ENCODE measurements at places on chromosomes 6 and 20.

DNA sequence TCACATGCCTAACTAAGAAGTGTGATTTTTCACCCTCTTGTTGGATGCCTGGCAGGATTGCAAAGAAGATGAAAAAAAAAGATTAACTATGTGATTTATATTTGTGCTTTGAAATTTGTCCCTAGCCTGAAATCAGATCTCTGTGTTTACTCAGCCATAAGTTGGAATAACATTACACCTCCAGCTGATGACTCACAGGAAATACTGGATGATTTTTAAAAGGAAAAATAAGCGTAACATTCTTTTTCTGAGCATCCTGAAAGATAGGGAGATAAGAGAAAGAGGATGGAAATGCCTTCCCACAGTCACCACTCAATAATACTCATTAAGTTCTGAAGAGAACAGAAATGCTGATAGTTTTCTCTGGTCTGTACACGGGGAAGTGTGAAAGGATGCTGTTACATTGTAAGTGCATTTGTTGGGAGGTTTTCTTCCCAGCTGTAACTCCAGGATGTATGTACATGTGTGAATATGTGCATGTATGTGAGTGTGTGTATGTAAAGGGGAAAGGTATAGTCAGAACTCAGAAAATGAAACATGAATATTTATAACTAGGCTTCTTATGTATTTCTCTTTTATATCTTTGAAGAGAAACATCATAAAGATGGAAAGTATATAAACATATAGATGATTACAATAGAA lies 37.4 kb upstream of the RIPPLY2 start:
- DNase-seq = peak; percentile 9

DNA sequence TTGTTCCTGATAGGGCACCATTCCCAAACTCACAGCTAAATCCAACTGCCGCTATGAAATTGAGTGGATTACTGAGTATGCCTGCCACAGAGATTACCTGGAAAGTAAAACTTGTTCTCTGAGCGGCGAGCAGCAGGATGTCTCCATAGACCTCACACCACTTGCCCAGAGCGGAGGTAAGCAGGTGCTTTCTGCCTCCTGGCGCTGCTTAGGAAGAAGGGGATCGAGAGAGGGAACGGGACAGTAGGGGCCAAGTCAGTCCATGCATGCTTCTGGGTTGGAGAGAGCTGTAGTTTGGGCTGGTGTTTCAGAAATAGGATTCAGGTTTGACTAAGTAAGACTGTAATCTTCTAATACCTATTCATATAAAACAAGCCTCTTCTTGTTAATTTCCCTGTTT lies 63.7 kb downstream of the IGF2R start:
- no peak for DNase-seq

GRCh38 chr6:170437719-170438401 lies 115.2 kb downstream of the PSMB1 start:
- DNase-seq = no peak

GRCh38 chr6:25342802-25343201 lies 63.6 kb downstream of the CARMIL1 start:
- DNase-seq = no peak

DNA sequence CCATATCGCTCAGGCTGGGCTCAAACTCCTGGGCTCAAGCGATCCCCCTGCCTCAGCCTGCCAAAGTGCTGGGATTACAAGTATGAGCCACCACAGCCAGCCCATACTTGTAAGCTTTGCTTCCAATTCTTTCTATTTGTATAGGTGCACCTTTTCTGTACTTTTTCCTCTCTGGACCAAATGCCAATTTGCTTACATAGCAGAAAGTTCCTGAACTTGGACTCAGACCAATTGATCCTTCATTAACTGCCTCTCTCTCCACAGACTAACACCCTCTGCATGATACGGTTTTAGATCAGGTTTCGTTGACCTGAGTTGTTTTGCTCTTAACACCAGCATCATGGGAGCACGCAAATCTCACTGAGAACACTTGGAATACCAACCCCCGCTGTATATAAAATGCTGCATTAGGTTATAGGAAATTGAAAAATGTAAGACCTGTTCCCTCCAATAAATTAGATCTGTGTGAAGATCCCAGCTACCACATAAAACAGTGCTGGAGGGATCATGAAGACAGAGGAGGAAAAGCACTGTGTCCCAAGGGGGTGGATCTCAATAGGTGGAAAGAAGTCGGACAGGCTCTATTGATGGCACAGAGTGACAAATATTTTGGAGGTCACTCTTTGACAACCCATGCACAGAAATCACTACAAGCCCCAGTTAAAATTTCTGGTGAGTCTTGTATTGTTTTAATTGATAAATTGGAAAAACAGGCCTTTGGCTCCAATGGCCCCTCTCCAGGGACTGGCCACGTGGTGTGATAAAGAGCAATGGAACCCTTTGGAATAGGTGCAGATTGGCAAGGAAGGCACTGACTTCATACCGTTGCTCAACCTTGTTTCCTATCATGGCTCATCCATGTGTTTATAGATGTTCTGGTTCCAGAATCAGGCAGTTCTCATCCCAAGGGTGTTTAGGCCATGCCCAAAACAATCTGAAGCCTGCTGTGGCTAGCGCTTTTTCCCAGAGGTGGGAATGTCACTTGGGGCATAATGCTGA lies 51.2 kb downstream of the ISM1 start:
- DNase-seq = no peak

- no peak for DNase-seq
These were observed 200.3 kb upstream of the KCNG1 start for GRCh38 chr20:51223183-51223720.

- DNase-seq = no peak
These were observed 21.2 kb downstream of the CLVS2 start for GRCh38 chr6:123017104-123017682.

DNA sequence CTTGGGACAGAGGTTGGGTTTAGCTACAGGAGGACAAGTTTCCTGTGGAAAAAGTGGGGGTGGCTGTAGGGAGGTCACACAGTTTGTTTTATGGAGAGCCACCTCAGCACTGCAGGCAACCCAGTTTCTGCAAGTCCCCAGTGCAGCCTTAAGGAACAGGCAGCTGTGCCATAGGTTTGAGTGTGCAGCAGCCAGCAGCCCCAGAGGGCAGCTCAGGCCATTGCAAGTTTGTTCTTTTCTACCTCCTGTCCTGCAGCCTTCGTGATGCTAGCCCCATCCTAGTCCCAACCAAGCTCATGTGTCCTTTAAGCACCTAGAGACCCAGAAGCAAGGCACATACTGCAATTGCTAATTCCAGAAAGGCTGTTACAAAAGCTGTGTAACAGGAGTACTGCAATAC lies 58.8 kb downstream of the ZBTB9 start:
- no peak for DNase-seq

DNA sequence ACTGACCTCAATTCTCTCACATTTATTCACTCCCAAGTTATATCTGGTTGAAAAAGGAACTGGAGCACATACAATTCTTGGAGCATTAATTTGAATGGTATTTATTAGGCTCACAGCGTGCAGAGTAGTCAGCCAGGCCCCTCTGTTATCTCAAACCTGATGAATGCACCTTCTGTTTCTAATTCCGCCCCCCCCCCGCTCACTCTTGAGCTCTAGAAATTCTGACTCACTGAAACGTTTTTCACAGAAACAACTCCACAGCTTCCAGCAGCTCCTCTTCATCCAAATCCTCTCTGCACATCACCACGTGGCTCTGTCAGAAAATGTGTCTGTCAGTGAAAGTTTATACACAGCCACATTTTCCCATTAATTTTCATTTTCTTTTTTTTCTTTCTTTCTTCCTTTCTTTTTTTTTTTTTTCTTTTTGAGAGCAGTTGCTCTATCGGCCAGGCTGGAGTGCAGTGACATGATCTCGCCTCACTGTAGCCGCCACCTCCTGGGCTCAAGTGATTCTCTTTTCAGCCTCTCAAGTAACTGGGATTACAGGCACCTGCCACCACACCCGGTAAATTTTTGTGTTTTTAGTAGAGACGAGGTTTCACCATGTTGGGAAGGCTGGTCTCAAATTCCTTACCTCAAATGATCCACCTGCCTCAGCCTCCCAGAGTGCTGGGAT lies 109.4 kb downstream of the TBXT start:
- DNase-seq = no peak

DNA sequence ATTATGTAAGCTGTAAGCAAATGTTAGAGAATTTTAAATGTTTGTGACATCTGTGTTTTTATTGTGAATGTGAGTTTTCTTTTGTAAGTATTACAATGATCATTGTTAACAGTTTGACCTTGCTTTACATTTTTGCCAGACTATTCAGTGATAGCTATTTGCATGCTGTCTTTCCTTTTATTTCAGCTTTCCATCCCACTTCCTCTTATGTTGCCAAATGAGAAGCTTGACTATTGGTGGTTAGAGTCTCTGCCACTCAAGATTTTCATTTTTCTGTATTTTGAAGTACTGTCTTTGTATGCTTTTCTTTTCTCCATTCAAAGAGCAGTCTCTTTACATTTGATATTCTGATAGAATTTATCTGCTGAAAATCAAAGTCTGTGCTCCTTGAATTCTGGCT lies 104.1 kb downstream of the PRIM2 start:
- DNase-seq = no peak

GRCh38 chr6:139369568-139370282 lies 4.7 kb downstream of the CITED2 start:
- no peak for DNase-seq

- no peak for DNase-seq
These were observed 19.2 kb upstream of the HAO1 start for GRCh38 chr20:7959484-7959883.

GRCh38 chr6:138988469-138988834 lies 399 bp upstream of the REPS1 start:
- DNase-seq = no peak

Measured in HTR-8/SVneo (cell line).